GDM1 (cell line): ENCODE measurements at places on chromosomes 1 and 21.
A peak's percentile ranks its signal among the peaks of the same experiment; 100 is the strongest.

DNA sequence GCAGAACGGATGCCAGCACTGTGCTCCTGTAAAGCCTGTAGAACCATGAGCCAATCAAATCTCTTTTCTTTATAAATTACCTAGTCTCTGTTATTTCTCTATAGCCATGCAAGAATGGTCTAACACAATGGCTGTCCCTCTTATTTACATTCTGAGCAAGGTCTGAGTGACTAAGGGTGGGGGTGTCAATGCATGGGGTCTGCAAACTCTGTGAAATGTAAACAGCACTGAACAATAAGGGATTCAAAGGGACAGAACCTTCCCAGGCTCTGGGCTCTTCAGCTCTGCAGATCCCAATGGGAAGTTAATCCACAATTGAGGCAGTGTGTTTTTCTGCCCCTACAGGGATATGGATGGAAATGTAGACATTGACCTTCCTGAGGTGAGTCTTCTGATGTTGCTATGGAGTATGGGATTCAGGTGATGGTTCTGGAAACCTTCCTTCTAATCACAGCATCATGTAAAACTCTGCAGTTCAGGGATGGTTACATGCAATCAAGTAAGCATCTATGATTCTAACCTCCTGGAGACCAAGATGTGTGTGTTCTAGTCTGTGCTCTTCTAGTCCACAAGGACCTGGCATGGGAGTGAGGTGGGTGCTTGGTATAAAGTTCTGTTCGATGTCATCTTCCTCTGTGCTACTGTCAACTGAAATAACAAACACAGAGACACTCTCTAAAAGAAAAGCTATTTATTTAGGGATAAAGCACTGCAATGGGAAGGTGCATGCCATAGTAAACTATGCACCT, 38.6 kb downstream of the CAPN9 start:
- no peak for DNase-seq

DNA sequence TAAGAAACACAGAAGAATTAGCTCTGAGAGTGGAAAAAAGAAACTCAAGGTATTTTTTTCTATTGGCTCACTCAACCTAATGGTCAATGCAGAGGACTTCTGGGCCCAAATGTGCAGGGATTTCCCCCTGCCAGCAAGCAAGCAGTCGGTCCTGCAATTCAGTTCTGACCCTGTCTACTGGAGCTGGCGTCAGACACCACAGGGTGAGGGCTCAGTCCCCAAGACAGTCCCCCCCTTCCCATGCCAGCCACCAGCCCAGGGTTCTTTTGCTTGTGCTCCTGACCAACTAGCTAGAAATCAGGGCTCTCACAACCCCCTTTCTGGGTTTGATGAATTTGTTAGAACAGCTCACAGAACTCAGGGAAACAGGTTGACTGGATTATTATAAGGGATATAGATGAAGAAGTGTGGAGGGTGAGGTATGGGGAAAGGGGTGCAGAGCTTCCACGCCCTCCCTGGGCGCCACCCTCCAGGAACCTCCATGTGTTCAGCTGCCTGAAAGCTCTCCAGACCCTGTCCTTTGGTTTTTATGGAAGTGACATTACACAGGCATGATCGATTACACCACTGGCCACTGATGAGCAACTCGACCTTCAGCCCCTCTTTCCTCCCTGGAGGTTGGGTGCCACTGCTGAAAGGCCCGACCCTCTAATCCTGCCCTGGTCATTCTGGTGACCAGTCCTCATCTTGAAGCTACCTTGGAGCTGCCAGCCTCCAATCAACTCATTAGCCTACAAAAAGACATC, 22.5 kb upstream of the PWP2 start:
- DNase-seq: no peak

DNA sequence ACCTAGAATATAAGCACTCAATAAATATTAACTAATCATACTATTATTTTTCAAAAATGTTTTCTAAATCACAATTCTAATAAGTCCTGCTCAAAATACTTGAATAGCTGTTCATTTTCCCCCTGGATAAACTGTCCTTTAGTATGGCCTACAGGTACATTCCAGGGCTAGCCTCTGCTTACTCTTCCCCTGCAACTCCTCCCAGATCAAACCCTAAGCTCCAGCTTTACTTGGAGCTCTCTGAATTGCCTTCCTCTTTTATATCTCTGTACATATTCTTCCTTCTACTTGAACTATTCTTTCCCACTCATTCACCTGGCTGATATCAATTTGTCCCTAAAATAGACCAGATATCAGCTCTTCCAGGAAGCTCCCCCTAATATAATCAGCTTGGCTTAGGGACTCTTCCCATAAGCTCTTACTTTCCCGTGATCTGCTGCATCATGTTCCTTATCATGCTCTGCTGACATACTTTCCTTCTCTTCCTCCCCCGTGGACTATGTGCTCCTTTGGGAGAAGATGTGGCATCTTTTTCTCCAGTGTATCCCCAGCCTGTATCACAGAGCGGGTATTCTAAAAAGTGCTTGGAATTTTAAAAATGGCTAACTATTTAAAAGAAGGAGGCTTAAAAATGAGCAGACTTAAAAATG, 43.1 kb upstream of the PIGC start:
- DNase-seq: no peak

DNA sequence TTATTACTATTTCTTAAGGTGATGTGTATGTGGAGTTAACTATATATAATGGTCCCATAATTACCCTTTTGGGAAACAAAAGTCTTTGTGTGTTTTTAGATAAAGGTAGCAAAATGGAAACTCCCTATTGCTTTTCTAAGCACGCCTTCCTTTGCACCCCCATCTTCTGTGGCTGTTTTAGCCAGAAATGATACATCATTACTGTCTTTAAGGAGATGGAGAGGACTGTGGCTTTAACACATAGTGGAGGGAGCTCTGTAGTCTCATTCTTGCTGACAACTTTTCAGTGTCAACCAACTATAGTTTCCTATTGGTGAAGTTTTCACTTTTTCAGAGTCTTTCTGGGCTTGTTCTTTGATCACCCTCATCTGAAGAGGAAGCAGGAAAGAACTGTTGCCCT, 1.0 kb downstream of the APOBEC4 start:
- DNase-seq: no peak

- DNase-seq: no peak
Measured at GRCh38 chr1:60637651-60638050, 444.7 kb upstream of the NFIA start.

GRCh38 chr1:78787544-78787943, 137.9 kb downstream of the IFI44 start:
- DNase-seq: no peak

DNA sequence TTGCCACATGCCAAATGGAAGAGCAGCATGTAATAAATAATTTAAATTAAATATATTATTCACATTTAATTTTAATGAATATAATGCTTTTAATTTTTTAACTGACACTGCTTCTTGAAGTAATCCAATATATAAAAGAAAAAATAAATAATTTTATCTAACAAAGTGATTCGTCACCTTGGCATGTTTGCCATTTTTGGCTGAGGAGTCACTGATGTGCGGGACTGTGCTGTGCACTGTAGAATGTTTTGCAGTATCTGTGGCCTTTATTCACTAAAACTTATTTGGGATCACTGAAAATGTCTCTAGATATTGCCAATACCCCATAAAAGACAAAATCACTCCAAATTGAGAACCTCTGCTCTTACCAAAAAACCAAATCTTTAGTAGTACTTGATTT, 807.8 kb downstream of the BRINP3 start:
- DNase-seq: no peak

- no peak for DNase-seq
Measured at GRCh38 chr1:24903955-24904730, 25.9 kb downstream of the RUNX3 start.

- DNase-seq: no peak
Measured at GRCh38 chr1:115976921-115977498, 697 bp downstream of the SLC22A15 start.

- no peak for DNase-seq
Measured at GRCh38 chr1:54309631-54310366, 96.4 kb downstream of the SSBP3 start.

DNA sequence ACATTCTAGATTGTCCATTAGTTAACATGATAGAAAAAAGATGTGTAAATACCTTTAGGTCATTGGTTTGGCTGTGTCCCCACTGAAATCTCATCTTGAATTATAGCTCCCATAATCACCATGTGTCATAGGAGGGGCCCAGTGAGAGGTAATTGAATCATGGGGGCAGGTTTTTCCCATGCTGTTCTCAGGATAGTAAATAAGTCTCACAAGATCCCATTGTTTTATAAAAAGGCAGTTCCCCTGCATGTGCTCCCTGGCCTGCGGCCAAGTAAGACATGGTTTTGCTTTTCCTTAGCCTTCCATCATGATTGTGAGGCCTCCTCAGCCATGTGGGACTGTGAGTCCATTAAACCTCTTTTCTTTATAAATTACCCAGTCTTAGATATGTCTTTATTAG, 32.5 kb upstream of the SLC44A5 start:
- DNase-seq: no peak

DNA sequence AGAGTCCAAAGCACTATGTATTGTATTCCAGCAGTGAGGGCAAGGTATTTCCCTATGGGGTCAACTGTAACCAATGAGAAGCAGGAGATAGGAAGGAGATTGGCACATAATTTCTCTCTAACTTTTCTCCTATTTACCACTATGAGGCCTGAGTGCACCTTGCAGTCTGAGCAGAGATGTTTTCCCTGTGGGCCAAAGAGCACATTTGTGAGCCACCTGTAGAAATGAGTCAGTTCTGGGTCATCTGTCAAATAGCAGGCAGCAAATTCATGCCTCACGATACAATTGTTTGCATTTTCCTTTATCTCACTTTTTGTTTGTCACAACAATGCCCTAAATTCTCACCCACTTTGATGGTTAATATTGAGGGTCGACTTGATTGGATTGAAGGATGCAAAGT, 547.2 kb upstream of the NCAM2 start:
- no peak for DNase-seq

GRCh38 chr1:230392536-230392909, 33.6 kb downstream of the PGBD5 start:
- no peak for DNase-seq

- DNase-seq: no peak
Measured at GRCh38 chr1:103788377-103788776, 38.7 kb downstream of the AMY1C start.

GRCh38 chr1:19169642-19170041, 40.4 kb downstream of the UBR4 start:
- DNase-seq: no peak

- no peak for DNase-seq
Measured at GRCh38 chr1:79556189-79556588, 549.7 kb upstream of the ADGRL4 start.

GRCh38 chr1:25450891-25451290, 20.2 kb downstream of the MACO1 start:
- no peak for DNase-seq

DNA sequence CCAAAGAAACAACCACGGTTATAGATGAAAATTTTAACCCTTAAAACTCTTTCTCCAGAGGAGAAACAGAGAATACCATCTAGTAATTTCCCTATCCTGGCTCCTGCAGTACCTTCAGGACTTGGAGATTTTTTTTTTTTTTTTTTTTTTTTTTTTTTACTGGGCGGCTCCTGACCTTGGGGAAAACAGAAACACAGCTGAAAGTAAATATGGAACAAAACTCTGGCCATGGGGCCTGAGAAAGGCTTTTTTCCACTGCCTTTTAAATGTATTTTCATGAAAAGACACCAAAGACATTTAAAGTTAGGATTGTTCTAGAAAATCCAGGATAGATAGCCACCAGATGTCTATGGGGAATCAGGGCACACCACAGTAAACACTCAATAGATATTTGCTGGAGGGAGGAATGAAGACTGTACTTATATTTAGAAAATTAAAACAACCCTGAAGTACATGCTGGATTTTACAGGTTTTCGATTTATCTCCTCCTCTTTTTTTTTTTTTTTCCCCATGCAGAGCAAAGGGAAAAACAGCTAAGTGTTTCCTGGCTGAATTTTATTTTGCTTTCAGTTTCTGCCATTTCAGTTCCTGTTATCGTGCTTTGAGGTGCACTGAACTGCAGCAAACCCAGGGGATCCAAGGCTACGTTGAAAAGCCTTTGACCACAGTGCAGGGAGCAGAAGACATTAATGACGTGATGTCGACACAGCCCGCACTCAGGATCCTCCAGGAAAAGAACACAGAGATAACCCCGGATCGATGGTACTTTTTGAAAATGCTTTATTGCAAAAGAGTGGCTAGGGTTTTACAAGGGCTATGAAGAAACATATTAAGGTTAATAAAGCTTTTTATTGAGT, 35.7 kb upstream of the CNN3 start:
- peak; percentile 28 for DNase-seq

GRCh38 chr1:63116016-63116415, 206.4 kb upstream of the FOXD3 start:
- DNase-seq: no peak

DNA sequence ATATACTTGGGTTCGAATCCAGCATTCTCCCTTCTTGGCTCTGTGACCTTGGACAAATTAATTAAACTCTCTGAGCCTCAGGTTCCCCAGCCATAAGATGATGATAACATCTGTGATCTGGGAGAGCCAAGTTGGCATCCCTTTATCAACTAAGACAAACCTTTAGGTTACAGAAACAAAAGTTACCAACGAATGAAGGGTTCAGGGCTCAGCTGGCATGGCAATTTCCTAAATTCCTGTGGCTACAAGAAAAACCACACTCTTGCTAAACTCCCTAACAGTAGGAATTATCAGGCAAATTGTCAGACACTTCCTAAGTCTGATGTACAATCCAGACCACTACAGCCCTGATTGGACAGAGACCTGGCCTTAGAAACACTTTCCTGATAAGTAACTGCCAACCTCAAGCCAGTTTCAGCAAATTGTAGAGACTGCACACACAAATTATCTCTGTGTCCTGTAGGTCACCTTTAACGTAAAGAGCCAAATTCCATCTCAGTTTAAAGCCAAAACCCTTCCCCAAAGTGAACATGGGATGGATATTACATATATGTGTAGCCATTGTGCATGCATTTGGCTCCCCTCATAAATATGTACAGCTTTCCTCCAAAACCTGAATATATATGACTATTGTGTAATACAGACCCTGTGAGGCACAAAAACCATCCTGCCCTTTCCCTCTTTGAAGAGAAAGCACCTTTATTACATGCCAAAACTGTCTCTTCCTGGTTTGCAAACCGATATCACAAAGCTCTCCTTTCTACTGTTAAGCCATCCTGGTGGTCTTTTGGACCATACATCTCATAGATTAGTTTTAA, 39.5 kb upstream of the EDARADD start:
- no peak for DNase-seq

GRCh38 chr1:4653796-4654725, at the start of gene AJAP1:
TSS of gene AJAP1 (plus strand) at chr1:4654609. CDS start at chr1:4655426, 817 bp downstream.
- DNase-seq: no peak

DNA sequence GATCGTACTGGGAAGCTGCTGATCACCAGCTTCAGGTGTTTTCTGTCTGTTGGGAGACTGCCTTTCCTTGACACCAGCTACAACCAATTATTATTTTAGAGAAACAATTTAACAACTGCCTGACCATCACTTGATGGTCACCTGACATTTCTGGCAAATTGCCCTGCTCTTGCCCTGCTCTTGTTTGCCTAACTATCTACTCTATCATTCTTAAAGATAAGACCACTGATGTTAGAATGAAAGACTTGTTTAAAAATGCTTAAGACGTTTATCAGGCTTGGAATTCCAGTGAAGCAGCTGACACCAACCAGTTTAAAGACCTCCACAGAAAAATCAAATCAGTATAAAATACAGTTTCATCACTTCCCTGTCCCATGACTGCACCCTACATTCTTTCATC, 423.3 kb upstream of the CAMK1G start:
- DNase-seq: no peak
